MG63 (cell line): ENCODE measurements at places on chromosomes 7 and 10. TPM values are rescaled to one million over a fixed set of nuclear protein-coding genes. Genes with fewer than 3 reads are reported as not detected.

SEMA3C gene
- 23.1 and 31.2 TPM in 2 replicates for total RNA-seq

TAS2R3 gene
- total RNA-seq: not detected in 2 replicates

CNPY1 gene
- not detected in 2 replicates for total RNA-seq

MCM10 gene
- total RNA-seq: 16.3 and 27.8 TPM in 2 replicates

HGF gene
- total RNA-seq: 41.0 and 50.8 TPM in 2 replicates

ITPRID1 gene
- total RNA-seq: not detected in 2 replicates

CPA5 gene
- total RNA-seq: 0.13 TPM in 1 of 2 replicates, not detected in the other

LAMB4 gene
- not detected in 2 replicates for total RNA-seq

DNA sequence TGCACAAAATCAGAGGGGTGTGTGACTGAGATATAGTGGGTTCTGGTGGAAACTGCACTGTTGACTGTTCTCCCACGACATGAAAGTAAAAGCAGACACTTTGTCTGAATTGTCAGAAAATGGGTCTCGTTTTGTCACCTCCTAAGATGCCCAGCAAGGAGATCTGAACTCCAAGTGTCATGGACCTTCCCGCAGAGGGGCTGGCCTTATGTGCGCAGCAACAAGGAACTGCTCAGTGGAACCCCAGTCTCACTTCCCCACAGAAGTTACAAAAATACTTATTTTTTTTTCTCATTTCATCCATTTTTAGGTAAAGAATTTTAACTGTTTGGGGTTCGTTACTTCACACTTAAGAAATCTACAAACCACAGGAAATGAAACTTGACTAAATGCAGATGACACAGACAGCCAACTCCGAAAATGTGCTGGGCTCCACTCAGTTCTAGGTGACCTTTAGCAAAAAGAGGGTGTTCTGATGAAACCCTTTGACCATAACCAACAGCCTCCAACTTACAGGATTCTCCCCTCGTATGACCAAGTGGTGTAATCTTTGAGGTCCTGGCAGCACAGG is 115.0 kb downstream of the FAM107B start:
- no peak for DNase-seq

DNA sequence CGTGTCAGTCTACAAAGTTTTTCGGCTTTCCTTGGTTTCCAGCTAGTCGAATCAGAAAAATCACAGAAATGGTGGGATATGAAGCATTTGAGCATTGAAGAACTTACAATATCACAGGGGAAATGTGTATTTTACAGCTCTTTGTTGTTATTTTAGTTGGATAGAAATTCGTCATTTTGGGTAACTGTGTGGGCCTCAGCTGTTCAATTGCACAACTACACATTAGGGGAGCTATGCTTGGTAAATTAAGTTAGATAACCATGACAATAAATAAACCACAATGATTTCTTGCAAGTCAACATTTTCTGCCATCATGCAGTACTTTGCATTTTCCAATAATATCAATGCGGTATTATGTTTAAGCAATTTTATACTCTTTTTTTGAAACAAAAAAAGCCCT is 80.4 kb upstream of the ANK3 start:
- no peak for DNase-seq

- DNase-seq: peak; percentile 27
Observed at GRCh38 chr10:110074758-110075671, 67.2 kb downstream of the ADD3 start.

DNA sequence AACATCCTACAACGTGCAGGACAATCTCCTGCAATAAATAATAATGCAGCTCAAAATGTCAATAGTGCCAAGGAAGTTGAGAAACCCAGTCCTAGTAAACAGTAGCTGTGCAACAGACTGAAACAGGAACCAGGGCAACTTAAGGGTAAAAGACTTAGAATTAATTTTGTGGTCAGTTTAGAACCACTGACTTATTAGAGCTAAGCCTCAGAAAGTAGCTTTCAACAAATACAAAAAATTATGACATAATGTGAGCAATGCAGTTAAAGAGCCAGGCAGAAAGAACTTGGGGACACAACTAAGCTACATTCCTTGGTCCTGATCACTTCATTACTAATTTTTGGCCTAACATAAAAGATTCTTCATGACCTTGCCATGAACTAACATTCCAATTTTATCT is 195.4 kb downstream of the MACC1 start:
- DNase-seq: no peak

DNA sequence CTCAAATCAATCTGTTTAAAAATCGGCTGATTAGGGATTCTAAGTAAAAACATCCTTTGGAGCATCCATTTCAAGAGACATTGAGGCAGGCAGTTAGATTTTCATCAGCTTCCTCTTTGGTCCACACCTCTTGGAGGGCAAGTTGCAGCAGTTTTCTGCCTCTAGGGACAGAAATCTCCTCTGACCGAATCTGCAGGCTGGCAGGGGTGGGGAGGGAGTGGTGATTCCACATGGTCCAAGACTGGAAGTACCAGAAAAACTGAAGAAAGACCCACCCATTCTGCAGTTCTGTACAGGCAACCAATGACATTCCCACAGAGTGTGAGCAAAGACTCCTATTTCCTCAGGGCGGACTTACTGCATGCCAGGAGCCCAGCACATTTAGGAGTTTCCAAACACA is 29.0 kb downstream of the FGFBP3 start:
- no peak for DNase-seq

DNA sequence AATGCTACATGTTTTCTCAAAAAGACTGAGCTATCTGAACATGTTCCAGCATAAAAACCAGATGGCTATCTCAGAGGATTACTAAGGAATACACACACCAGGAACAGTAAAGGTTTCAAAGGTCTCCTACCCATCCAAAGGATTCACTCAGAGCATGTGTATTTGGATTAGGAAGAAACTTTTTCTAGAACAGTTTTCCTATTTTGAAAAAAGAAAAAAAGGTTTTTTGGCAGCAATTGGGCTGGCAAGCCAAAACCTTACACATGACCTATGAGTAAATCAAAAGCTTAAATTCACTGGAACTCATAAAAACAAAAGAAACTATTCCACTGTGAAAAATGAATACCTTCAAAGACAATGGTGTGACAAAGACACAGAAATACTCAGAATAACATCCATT is 9.6 kb downstream of the TPK1 start:
- DNase-seq: no peak

- DNase-seq: peak; percentile 87
Observed at GRCh38 chr10:113326160-113327111, 226.4 kb upstream of the HABP2 start.

DNA sequence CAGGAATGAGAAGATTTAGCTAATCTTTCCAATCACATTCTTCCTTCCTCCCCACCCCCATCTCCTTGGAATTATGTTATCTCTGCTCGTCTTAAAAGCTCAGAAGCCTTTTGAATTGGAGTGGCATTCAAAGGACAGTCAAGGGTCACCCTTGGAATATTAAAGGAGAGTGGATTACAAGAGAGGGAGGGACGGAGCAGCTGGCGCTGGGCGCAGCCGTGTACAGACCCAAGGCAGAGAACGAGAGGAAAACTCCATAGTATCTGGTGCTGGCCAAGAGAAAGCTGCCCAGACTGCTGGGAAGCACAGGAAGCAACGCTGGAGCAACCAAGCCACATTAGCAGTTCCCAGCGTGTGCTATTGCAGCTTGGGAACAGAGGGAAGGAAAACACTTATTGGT is 95.7 kb downstream of the POU6F2 start:
- no peak for DNase-seq

DNA sequence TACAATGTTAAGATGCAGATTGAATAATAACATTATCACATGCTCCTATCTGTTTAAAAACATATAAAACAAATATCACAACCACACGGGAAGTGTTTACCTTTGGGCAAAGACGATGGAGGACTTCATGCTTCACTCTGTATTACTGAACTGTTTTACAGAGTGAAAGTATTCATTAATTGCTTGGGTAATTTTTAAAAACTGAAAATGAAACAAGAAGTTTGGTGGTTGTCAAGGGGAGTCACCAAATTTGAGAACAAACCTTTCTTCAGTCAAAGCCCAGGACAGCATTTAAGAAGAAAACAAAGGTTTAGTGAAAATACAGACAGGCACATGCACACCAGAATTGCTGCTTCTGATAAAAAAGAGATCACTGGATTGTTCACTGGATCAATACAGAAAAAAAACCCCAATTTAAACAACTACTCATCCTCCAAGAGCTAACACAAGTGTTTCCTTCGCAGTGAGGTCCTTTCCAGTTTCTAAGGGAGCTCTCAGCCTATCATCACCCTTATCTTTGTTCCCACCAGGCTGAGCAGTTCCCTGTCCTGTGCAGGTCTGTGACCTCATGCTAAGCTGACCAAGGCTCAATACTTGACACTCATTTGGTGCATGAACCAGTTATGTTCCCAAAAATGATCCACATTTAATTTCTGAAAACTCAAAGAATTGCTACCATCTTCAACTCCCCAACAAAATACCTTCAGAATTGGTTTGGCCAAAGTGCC is 8.8 kb downstream of the PARP12 start:
- DNase-seq: no peak

- no peak for DNase-seq
Observed at GRCh38 chr7:42213093-42213492, 23.9 kb downstream of the GLI3 start.

DNA sequence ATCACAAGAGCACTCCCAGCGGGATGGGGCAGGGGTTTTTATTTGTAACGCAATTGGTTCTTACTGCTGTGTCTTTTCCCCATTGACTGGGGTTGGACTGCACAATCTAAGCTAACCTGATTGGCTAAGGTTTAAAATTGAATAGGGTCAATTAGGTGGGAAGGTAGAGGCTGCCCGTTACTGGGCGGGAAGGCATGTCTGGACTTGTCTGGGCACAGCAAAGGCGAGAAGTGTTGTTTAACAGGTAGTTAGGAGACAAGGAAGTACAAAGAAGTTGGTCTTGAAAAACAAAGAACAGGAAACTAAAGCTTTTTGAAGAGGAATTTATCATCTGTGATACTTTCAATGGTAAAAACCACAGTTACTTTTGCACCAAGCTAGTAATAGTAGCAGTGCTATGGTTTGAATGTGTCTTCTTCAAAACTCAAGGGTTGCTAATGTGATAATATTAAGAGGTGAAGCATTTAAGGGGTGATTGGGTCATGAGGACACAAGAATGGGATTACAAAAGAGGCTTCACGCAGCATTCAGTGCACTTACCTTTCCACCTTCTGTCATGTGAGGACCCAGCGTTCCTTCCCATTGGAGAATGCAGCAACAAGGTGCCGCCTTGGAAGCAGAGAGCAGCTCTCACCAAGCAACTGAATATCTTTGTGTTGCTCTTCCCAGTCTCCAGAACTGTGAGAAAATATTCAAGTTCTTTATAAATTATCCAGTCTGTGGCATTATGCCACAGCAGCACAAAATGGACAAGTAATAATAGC is 875.5 kb upstream of the SORCS1 start:
- no peak for DNase-seq

DNA sequence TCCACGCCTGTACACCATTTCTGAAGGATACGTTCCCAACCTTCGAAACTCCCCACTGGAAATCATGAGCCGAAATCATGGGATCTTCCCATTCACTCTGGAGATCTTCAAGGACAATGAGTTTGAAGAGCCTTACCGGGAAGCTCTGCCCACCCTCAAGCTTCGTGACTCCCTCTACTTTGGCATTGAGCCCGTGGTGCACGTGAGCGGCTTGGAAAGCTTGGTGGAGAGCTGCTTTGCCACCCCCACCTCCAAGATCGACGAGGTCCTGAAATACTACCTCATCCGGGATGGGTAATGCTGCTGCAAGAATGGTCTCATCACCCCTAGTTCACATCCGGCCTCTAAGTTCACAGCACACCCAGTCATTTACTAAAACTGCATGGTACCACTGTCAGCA is 30.3 kb downstream of the PLA2G12B start:
- no peak for DNase-seq

- no peak for DNase-seq
Observed at GRCh38 chr7:116918704-116919103, 34.6 kb upstream of the ST7 start.

GRCh38 chr10:2929480-2930258 is 137.7 kb upstream of the PFKP start:
- no peak for DNase-seq

- no peak for DNase-seq
Observed at GRCh38 chr7:152480664-152481063, 44.9 kb upstream of the KMT2C start.

- DNase-seq: no peak
Observed at GRCh38 chr10:32937911-32938424, 20.1 kb downstream of the ITGB1 start.

GRCh38 chr10:51574248-51575048 is 124.9 kb downstream of the CSTF2T start:
- no peak for DNase-seq

DNA sequence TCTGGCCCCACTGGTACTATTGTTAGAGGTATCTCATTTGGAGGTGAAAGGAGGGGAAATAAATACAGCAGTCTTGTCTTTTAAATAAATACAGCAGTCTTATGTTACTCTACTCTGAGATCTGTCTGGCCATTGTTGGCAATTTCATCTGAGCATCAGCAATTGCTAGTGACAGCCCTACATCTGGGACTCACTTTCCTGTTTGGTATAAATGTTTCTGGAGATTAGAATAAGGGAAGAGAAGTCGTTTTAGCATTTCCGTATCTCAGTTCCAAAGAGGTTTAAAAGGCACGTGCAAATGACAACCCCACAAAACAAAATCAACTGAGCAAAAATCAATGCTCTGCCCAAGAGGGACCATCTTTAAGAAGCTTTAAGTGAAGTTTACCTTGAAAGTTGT is 18.1 kb upstream of the CNNM2 start:
- no peak for DNase-seq

DNA sequence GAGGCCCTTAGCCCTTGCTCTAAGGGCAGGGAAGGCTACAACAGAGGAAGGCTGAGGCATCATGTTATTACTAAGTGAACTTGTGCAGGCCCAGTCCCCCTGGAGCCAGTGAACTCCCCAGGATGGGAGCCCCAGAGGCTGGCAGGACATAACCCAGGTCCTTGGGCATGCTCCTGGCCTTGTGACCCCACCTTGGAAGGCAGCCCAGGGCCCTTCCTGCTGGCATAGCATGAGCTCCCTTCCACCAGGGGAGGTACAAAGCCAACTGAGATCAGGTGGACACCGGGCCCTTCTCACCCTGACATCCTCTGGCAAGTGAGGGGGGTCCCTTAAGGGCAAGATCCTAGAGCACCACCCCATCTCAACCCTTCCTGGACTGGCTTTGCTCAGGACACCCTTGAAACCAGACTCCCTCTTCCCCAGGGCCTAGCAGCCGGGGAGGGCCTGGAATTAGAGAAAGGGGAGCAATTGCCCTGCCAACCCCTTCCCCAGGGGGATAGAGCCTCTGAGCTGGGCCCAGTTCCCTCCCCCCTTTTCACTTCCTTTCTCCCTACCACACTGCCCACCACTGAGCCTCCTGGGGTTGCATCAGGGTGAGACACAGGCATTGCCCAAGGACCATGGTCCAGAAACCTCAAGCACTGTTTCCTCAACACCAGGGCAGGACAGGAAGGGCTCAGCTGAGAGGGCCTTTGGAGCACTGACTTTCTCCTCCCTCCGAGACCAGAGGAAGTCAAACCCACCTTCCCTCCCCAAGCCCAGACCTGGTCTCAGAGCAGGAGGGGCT is 1.8 kb upstream of the VSIR start:
- DNase-seq: peak; percentile 43

- DNase-seq: peak; percentile 31
Observed at GRCh38 chr7:29612596-29612995, 49.0 kb downstream of the PRR15 start.
